Naive thymus-derived CD8-positive, alpha-beta T cell (primary cell): ENCODE measurements at places on chromosomes 11 and 22.

DNA sequence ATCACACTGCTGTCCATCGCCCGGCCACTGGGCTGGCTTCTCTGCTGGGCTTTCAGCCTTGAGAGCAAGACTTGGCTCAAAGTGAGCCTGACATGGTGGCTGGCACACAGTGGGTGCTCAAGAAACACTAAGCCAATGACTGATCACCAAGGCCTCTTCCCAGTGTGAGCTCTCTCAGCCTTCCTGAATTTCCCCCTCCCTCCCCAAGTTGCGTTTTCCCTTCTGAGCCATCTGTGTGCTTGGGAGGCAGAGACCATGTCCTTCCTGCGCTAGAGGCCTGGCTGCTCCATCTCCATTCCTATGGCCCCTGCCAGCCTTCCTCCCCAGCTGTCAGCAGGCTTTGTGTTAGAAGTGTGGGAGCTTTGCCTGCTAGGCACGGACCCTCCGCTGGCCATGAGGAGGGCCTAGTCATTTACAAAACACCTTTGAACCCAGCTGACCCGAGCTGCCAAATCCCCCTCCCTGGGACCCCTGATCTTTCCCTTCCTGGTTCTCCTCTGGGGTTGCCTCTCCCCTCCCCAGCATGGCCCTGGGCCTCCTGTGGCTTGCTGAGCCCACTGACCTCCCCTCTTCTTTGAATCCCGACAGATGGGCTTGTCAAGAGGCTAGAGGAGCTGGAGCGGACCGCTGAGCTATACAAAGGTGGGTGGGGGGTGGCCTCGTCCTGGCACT is 13.2 kb downstream of the PICK1 start:
- DNase-seq, result no peak

GRCh38 chr11:19774817-19775580 is 62.4 kb downstream of the NAV2 start:
- DNase-seq, result no peak

- DNase-seq, result no peak
These were observed 4.4 kb downstream of the UBASH3B start for GRCh38 chr11:122659676-122660554.

DNA sequence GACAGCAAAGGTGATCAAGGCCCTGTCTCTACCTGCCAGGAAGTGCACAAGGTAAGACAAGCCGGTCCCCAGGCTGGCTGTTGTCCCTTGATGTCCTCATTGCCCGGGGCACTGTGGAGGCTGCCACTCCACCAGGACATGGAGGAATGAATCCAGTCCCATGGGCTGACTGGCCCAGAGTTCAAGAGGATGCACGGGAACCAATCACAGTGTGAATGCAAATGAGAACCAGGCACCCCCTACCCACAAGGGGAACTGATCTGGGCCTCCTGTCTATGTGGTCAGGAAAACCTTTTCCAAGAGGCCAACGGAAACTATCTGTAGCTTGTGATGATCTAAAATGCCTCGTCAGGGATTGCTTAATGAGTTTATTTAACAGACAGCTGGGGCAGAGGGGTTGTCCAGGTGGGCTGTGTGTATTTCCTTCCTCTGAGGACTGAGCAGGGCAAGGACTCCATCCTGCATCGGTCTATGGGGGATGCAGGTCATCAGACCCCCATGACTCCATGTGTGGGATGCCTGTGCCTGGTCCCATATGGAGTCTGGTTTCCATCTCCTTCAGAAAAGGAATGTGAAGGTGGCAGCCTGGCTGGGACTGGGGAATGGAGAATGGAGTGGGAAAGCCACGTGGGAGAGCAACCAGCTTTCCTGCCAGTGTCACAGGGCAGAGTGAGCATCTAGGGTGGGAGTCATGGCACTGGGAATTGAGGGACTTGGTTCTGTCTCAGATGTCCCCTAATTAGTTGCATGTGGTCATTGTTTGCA is 60.5 kb downstream of the CD82 start:
- no peak for DNase-seq
